GM12864 (cell line): ENCODE measurements at places on chromosomes 4 and X.
A peak's percentile ranks its signal among the peaks of the same experiment; 100 is the strongest.

- DNase-seq, result no peak
Measured at GRCh38 chrX:13535376-13536165, 33.8 kb upstream of the EGFL6 start.

- DNase-seq, result no peak
Measured at GRCh38 chr4:20305976-20306375, 54.3 kb downstream of the SLIT2 start.

- no peak for DNase-seq
Measured at GRCh38 chrX:274904-275475, 6.2 kb upstream of the PLCXD1 start.

GRCh38 chr4:42673082-42673425 is 16.1 kb upstream of the ATP8A1 start:
- no peak for DNase-seq

DNA sequence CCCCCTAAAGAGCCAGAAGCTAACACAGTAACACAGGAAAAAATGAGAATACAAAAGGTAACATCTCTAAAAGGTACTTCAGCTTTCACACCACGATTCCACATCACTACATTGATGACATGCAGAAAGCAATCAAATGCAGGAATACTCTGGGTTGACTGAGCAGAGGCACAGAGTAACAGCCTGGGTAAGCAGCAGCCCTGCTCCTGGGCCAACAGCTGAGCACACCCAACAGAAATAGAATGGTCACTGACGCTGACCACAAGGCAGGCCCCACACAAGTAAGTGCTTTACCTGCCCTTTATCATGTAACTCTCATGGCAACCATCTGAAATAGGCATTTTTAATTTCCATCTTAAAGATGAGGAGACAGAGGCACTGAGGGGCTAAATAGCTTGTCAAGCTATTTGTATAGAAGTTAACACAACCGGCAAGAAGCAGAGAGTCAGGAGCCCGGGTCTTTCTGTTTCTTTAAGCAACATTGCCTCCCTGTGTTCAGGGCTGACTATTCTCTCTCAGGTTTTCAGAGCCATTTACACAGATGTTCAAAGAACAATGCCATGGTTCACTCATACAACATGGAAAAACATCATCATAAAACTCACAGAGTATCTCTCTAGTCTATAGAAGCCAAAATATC is 168.9 kb downstream of the ZNF674 start:
- DNase-seq, result no peak

DNA sequence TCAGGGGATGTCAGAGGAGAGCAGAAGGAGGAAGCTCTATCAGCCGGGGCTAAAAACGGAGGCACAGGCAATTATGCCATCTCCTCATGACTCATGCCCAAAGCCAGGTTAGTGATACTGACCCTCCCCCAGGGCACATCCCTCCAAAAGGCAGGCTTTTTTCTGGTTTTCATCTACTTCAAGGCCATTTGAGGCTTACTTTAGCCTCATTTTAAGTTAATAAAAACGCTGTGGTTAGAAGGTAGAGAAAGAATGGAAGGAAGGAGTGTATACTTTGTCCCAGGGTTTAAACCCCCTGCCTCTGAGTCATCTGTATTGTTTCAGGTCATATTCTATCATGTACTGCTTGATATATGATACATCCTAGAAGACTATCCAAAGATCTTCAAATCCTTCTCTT is 89.7 kb upstream of the NDP start:
- DNase-seq, result no peak

GRCh38 chr4:100657187-100657586 is 139.4 kb upstream of the EMCN start:
- DNase-seq, result no peak

- no peak for DNase-seq
Measured at GRCh38 chr4:78784236-78784865, 8.2 kb downstream of the BMP2K start.

- no peak for DNase-seq
Measured at GRCh38 chr4:155966731-155967395, 13.2 kb upstream of the CTSO start.

GRCh38 chr4:16852228-16852627 is 46.2 kb downstream of the LDB2 start:
- DNase-seq, result no peak

GRCh38 chr4:3355266-3355748 is 62.5 kb downstream of the RGS12 start:
- DNase-seq, result peak; percentile 64

- no peak for DNase-seq
Measured at GRCh38 chrX:74353984-74354383, 50.0 kb downstream of the ZCCHC13 start.

GRCh38 chr4:67396008-67396407 is 149.3 kb downstream of the CENPC start:
- DNase-seq, result no peak

GRCh38 chr4:69497076-69497475 is 1.4 kb upstream of the UGT2B4 start:
- no peak for DNase-seq

DNA sequence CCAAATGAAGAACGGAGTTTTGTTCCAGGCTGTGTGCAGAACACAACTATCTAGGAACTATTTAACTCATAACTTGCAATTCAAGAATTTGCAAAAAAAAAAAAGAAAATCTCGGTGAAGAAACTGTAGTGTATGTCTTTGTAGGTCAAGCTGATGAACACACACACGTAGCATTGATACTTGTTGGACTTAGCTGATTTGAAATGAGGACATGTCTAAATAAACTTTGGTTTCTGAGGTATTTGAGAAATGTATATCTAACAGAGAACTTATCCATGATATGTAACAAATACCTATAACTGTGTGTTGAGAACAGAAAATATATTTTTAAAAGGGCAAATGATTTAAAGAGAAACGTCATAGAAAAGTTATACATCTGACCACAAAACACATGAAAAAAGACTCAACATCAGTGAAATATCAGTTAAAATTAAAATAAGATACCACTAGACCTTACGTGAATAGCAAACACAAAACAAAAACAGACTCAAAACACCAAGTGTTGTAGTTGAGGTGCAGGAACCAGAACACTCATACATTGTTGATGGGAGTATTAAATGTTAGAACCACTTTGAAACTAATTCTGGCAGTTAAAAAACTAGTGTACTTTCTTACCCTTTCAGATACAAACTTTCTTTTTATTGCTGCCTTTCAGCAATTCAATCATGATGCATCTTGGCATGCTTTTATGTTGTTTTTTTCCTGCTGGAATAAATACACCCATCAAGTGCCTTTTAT is 1535.8 kb upstream of the PCDH10 start:
- no peak for DNase-seq

DNA sequence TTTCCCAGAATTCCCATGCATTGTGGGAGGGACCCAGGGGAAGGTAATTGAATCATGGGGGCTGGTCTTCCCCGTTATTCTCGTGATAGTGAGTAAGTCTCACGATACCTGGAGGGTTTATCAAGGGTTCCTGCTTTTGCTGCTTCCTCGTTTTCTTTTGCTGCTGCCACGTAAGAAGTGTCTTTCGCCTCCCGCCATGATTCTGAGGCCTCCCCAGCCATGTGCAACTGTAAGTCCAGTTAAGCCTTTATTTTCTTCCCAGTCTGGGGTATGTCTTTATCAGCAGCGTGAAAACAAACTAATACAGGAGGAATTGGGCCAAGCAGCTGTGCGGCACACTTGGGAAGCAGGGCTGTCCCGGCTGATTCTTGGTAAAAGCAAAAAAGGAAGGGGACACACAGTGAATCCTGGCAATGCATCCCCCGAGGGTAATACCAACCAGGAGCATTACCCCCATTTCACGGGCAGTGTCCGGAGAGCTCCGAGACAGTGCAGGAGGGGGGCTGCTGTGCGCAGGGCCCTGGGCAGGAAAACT is 185.7 kb downstream of the AFAP1 start:
- no peak for DNase-seq

DNA sequence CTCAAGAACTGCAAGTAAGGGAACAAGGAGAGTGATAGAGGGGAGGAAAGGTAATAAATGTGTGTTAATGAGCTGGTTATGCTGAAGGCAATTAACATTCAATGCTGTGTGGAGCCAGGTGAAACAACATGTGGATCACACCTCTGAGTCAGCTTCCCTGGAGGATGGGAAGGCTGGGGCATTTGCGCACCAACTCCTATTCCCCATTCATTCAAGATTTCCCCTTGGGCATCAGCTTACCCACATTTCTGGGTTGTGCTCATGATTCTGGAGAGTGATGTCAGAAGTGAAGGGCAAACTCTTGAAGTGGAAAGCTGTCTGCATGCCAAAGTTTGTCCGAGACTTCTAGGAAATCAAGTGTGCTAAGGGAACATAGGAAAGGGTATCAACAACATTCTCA is 461.4 kb downstream of the MID1IP1 start:
- no peak for DNase-seq

DNA sequence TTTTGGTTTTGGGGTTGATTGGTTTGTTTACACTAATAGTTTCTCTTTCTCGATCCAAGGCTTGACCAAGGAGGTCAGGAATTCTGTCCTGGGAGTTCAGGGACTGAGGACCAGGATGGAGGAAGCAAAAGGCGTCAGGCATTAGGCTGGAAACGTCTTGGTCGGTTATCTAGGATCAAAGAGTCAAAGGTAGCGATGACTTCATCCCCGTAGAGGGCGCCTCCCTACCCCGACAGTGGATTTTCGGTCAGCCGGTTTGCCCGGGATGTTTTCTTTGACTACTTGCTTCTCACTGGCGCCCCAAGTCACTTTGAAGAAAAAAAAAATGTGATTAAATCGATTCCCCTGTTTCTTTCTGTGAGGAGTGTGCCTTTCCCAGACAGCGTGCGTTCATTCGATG is 980 bp upstream of the FHDC1 start:
- DNase-seq, result no peak

DNA sequence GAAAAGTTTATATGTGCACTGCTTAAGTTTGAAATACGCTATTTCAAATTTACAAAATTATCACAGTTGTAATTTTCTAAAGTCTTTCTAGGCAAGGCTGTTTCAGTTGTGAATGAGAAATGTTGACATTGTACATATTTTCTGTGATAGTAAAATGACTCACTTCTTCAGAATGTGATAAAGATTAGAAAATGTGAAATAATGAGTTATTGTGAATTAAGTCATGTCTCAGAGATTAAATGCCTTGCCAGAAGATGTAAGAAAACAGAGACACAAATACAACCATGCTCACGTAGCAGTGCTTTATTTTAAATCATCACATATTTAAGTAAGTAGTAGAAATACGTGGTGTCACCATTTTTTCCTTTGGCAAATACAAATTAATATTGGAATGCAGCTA is 768 bp downstream of the CLCN4 start:
- no peak for DNase-seq

GRCh38 chr4:184252136-184253071 is 34.7 kb upstream of the ENPP6 start:
- DNase-seq, result no peak

DNA sequence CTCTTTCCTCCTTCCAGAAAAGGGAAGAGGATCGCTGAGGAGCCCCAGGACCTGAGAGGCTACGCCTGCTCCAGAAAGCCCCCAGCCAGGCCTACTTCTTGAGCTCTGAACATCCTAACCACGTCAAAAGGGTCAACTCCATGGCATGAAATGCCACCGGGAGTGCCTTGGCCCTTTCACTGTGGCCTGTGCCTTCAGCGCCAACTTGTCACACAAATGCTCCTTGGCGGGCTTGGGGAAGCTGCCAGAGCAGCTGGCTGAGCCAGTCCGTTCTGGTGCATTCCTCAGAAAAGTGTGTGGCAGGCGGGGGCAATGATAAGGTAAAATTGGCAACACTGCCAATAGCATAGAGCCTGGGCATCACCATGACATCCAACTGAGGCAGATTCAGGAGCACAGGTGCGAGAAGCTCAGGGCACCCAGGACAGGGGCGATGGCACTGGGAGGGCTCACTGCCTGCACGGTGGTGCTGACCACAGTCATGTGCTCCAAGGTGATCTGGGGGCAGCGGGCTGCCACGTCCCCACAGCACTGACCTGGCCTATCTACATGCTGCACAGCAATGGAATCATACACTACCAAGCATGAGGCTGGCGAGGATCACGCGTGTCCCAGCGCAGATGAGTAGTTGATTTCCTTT is 12.1 kb upstream of the TREX2 start:
- no peak for DNase-seq
